ENCODE measurements at places on chromosomes 5 and 9. TPM values are rescaled to one million over a fixed set of nuclear protein-coding genes. Genes with fewer than 3 reads are reported as not detected.

GRCh38 chr9:33517373-33517772, 6.7 kb upstream of the ANKRD18B start:
- no peak for DNase-seq

The OR1J2 gene
- not detected for total RNA-seq

GRCh38 chr9:137369061-137369787, 53.7 kb downstream of the EXD3 start:
- no peak for DNase-seq

GRCh38 chr9:115850548-115851304, 302.9 kb upstream of the PAPPA start:
- no peak for DNase-seq

DNA sequence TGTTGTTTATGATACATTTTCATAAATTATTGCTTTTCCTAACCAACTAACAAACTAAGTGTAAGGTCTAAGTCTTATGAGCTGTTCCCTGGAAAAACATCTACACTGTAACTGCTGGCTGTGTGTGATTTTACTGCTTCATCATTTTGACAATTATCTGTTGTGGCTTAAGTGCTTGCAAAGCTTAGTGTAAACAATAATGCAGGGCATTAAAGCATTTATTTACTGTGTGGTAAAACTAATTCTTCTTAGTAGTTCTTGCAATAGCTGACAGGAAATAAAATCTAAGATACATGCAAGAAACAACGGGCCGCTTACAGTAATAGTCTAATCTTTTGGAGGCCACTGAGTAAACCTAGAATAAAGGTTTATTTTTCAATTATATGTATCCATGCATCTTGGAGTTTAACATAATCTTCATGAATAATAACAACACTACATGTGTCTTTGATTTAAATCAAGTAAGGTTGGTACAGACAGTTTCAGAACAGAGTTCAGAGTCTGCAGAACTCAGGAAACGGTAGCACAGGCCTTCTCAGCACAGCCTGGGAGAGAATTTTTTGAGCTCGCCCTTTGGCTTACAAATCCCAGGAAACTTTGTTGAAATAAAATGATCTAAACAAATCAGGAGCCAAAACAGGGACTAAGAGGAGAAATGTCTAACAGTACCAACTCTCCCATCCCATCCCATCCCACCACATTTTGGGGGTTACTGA, 473.1 kb downstream of the NR2F1-AS1 start:
- no peak for DNase-seq

The ABCA1 gene
- 46.9 TPM for total RNA-seq

The C5orf34 gene
- total RNA-seq, result 9.7 TPM

DNA sequence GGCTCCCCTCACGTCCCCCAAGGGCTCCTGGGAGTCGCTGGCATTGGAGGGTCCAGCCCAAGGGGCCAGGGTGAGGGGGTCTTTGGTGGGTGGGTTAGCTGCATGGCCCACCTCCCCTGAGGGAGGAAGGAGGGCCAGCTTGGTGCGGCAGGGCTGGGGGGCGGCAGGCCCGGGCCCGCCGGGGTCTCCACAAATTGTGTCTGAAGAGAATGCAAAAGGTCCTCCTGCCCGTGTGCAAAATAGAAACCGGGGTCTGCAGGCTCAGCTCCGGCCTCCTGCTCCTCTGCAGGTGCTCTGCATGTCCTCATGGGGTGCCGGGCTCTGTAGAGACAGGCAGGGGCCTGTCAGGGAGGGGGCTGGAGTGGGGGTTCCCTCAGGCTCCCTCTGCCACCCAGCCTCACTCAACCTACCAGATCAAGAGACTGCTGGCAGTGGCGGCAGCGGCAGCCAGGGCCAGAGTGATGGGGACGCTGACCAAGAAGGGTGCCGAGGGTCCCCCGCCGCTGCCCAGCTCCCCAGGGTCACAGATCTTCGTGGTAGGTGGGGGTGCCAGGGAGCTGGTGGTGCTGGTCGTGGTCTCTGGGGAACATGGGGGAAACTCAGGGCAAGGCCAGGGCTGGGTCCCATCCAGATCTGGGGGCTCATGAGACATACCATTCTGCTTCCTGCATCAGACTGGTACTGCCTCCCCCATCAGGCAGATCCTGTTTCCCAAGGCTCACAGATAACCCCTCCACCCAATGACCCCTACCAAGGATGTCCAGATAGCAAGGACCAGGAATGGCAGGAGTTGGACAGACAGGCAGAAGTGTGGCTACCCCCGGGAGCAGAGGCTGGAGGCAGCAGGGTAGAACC, 29.2 kb upstream of the ENHO start:
- DNase-seq, result no peak

- DNase-seq, result no peak
Measured at GRCh38 chr9:134390537-134390936, 64.3 kb downstream of the RXRA start.

- no peak for DNase-seq
Measured at GRCh38 chr5:115831163-115831768, 10.1 kb downstream of the ATG12 start.

GRCh38 chr5:172637110-172637580, 3.9 kb upstream of the NEURL1B start:
- no peak for DNase-seq

GRCh38 chr9:2271426-2271825, 256.3 kb downstream of the SMARCA2 start:
- DNase-seq, result no peak

DNA sequence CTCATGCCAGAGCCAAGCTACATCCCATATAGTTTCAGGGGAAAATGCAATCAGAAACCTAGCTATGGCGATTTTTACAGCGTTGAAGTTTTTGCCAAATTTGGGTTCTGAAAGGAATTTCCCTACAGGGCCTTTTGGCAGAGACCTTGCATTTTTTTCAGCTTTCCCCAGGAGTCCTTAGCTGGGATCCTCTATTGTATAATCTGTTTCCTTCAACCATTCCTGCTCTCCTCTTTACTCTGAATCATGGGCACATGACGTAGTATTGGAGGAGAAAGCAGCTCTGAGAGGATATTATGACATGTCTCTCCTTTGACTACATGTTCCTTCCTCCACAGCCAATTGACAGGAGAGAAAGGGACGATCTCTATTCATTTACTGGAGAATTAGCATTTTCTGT, 118.5 kb upstream of the ERCC6L2 start:
- no peak for DNase-seq

- no peak for DNase-seq
Measured at GRCh38 chr9:131117762-131118145, 7.6 kb upstream of the NUP214 start.

GRCh38 chr5:164002628-164003027, 497.2 kb downstream of the MAT2B start:
- DNase-seq, result no peak

DNA sequence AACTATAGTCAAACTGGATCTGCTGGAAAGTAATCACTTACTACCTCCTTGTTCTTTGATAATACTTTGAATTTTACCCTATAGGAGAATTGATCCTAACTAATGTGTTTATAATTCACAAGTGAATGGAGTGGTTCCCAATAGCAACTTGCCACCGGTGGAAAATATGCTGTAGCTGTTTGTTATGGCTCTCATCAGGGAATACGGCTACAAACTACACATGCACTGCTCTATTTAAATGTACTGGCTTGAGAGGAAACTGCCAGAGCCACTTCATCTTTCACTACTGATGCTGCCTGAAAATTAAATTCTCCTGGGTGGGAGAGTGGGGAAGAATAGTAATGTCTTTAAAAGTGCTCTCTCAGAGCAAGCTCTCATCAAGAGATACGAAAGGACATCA, 448.5 kb upstream of the GRAMD2B start:
- no peak for DNase-seq

GRCh38 chr9:18195223-18195622, 278.7 kb upstream of the ADAMTSL1 start:
- DNase-seq, result no peak

- no peak for DNase-seq
Measured at GRCh38 chr5:168788107-168788506, 208.9 kb upstream of the PANK3 start.

DNA sequence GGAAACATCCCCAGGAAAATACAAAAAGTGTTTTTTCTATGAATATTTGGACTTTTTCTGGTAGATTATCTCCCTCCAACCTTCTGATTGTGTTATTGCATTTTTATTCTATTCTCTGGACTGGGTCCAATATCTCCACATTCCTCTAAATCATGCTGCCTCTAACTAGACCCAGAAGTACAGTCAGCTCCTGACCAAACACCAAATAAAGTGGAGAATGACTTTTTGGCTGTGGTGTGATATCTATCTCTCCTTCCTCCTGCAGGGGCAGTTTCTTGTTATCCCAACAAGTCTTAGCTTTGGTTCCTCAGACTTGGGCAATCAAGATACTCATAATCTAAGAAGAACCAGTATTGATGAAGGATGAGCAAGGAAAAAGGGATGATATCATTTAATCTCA, 3.2 kb upstream of the RAI14 start:
- DNase-seq, result no peak

The PRUNE2 gene
- 83.9 TPM for total RNA-seq

DNA sequence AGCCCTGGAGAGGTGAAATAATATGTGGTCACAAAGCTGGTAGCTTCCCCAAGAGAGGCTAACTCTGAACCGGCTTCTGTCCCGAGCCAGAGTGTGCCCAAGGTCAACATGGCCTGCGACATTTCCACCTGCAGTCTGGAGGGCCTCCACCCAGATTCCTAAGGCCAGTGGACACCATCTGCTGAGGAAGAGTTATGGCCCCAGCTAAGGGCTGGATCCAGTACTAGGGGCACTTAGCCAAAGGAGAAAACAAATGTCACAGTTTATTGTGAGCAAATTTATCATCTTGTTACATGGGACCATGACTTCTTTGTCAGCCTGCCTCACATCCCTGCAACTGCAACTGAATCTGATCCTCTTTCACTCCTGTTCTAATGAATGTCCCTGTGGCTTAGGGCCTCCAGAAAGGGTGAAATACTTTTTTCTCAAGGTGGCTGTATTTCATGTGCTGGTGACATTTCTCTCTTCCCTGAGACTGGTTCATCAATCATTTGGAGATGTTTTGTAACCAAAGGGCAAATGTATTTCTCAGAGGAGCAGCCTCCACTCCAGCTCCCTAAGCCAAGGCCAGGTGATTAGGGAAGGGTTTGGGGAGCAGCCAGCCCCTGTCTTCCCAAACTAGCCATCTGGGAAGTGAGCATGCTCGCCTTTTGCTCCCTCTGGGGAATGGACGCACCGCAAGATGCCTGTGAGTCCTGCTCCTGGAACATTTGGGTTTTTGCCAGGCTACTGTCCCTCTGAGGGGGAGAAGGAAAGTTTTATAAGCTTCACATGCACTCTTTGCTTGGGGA, 148.3 kb downstream of the CMYA5 start:
- DNase-seq, result no peak

The SLC6A18 gene
- not detected for total RNA-seq

- DNase-seq, result no peak
Measured at GRCh38 chr9:136880651-136881050, 5.7 kb upstream of the TRAF2 start.

DNA sequence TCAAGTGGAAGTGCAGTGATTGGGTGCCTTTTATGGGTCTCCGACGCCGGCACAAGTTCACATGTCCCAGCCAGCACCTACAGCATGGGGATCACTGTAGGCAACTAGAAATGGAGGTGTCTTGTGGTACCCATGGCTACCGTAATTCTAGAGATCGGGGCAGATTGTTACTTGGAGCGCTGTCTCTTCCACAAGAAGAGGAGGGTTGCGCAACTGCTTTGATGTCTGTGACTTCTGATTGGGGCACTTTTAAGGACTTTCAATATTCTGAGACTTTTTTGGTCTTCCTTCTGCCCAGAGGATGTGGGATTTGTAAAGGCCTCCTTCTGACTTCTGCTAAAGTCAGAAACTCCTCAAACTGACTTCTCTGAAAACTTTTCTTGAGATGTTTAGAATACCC, 41.9 kb downstream of the GLRX start:
- no peak for DNase-seq

The WDR31 gene
- 1.7 TPM for total RNA-seq

The NR2F1-AS1 gene
- total RNA-seq, result 61.4 TPM

The NR5A1 gene
- not detected for total RNA-seq

DNA sequence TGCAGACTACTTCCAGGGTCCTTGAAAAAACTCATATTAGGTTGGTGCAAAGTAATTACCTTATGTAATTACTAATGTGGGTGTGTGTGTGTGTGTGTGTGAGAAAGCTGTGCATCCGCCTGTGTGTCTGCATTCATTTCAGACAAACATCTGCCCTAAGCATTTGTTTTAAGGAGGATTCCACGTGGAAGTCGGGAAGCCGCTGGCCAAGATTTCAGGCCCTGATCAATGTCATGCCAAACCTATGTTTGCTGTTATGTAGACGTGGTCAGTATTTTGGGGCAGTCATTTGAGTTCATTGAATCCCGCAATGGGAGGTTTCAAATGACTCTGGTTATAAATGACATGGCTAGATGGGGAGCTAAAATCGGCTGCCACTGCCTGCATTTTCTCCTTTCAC, 33.6 kb upstream of the BASP1 start:
- no peak for DNase-seq

DNA sequence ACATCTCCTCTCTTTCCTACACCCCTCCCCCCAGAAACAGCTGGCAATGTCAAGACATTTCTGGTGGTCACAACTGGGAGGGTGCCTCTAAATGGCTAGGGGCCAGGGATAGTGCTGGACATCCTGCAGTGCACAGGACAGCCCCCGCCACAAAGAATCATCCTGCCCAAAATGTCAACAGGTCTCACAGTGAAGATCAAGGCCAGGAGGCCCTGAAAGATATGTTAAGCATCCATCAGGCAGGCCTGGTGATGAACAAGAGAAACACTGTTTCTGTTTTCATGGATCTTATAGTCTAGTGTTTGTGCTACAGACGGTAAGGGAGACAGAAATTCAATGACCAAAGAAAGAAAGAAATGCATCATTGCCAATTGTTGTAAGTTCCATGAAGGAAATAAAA, 45.9 kb downstream of the WWC1 start:
- DNase-seq, result no peak

The TRPM6 gene
- total RNA-seq, result 0.63 TPM

DNA sequence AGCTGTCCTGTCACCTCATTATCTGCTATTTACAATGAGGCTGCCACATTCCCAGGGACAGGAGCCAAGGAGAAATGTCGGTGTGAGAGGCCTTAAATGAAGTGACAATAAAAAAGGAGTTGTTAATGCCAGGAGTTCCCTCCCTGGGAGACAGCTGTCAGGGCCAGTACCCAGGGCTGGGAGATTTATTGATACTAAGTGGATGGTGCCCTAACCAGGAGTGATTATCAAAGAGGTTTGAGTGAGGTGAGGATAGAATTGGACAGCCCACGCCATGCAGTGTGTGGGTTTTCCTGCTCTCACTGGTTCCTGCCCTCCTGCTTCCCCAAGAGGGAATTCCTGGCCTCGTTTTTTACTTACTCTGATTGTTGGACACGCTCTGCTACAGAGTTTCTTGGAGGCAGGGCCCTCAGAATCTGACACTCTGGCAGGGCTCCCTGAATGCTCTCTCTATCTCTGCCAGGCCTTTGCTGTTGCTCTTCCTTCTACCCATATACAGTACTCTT, 150.8 kb downstream of the GRIA1 start:
- no peak for DNase-seq

GRCh38 chr9:21326526-21327139, 8.6 kb downstream of the KLHL9 start:
- DNase-seq, result peak; percentile 13
